ENCODE measurements at places on chromosomes 1 and 21.
A peak's percentile ranks its signal among the peaks of the same experiment; 100 is the strongest.

- DNase-seq, result no peak
These were observed 33.3 kb upstream of the FAM89A start for GRCh38 chr1:231073331-231073730.

DNA sequence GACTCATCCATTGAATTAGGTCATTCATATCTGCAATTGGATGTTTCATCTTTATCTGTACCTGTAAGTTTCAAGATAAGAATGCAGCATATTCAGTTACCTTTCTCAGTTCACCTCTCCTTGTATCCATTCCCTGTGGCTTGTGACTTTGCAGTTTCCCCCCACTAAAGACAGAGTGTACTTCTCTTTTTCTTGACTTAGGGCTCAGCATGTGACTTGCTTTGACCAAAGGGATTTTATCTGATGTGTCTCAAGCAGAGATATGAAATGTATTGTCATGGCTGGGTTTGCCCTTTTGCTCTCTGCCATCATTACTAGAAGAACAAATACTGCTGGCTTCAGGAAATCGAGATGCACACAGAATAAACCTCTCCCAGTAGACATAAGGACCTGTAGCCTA, 754.8 kb downstream of the ADGRL2 start:
- no peak for DNase-seq

- no peak for DNase-seq
These were observed 3.9 kb upstream of the KRTAP10-6 start for GRCh38 chr21:44596068-44596725.

GRCh38 chr1:201639391-201639790, 100.5 kb downstream of the NAV1 start:
- no peak for DNase-seq

- no peak for DNase-seq
These were observed 110.5 kb downstream of the PRDM16 start for GRCh38 chr1:3179471-3179870.

GRCh38 chr1:150089846-150090520, 22.4 kb downstream of the VPS45 start:
- no peak for DNase-seq

GRCh38 chr1:119885903-119886783, 10.2 kb downstream of the ADAM30 start:
- no peak for DNase-seq

- DNase-seq, result peak; percentile 68
These were observed 698 bp downstream of the MOV10 start for GRCh38 chr1:112674986-112675727.

DNA sequence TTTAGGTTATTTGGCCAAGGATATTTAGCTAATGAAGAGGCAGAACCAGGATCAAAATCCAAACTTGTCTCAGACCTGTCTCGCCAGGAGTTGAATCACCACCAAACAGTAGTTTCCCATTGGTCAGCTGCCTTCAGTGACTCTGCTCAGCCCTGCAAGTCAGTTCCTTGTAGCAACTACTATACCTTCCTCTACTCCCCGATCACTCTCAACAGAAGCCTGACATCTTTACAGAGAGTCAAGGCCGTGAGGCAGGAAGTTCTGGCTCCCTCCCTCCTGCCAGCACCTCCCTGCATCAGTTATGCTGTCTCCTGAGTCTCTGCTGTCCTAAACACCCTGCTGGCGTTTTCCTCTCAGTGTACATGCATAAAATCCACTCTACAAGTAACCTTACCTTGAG, 13.2 kb downstream of the PSMD4 start:
- no peak for DNase-seq

- DNase-seq, result no peak
These were observed 49.4 kb downstream of the LAMC2 start for GRCh38 chr1:183235503-183235902.

DNA sequence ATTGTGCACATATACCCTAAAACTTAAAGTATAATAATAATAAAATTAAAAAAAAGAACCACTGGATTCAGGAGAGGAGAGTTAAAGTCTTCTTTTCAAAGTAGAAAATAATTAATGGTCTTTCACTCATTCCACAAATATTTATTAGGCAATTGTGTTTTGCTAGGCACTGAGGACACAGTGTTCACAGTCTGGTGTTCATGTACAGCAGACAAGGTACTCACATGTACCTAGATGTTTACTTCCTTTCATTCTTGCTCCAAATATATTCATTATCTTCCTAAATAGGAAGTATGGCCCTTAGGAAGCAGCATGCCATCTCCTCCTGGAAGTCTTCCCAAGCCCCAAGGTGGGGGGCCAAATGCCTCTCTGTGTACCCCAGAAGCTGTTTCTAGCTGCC, 265.0 kb downstream of the NPHP4 start:
- no peak for DNase-seq

DNA sequence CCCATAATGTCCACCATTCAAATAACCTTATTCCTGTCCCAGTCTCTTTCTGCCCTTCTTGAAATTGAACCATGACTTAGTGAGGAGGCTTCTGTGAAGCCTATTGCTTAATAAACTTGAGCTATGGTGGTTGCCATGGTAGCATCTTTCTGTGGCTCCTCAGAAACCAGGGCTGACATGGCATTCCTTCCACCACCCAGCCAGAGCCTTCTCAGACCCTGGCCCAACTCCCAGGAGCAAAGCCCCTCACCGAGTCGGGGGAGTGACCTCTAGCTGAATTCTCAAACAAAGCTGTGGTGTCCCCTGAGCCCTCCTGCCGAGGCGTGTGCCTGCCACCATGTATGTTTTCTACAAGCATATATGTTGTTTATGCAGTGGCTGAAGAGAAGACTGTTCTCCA, 259.1 kb downstream of the CACNA1E start:
- DNase-seq, result no peak

Data from left kidney (tissue), 8 donors.